ENCODE measurements at places on chromosomes 7 and 10. TPM values are rescaled to one million over a fixed set of nuclear protein-coding genes. Genes with fewer than 3 reads are reported as not detected.
A peak's percentile ranks its signal among the peaks of the same experiment; 100 is the strongest.

The LDB3 gene
- polyA plus RNA-seq: 600 TPM

DNA sequence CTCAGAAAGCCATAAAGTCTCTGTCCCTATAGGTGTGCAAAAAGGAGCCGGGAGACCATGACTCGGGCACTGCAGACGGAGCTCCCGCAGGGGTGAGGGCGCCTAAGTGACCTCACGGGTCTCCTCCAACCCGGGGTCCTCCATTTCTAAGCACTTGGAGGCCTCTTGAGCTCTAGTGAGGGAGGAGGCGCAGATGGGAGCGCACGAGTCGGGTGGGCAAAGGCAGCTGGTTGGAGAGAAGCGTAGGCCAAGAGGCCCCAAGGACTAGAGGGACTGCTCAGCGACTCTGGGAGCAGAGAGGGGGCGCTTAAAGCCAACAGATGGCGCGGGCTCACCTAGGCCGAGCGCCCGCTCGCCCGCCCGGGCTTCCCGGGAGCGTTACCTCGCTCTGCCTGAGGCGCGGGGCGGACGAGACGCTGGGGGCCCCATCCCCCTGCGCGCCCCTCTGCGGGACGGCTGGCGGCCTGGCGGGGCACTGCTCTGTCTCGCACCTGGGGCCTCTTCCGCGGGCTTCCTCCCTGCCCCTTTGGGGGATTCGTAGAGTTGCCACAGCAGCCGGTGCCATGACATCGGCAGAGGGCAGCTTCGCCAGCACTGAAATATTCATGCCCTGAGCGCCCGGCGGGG, 523 bp upstream of the CDH23 start:
- DNase-seq: peak; percentile 57

The PROSER2 gene
- 2.7 TPM for polyA plus RNA-seq

- no peak for DNase-seq
Observed at GRCh38 chr7:128738570-128739047, 550 bp upstream of the CALU start.

The THNSL1 gene
- polyA plus RNA-seq: 7.4 TPM

DNA sequence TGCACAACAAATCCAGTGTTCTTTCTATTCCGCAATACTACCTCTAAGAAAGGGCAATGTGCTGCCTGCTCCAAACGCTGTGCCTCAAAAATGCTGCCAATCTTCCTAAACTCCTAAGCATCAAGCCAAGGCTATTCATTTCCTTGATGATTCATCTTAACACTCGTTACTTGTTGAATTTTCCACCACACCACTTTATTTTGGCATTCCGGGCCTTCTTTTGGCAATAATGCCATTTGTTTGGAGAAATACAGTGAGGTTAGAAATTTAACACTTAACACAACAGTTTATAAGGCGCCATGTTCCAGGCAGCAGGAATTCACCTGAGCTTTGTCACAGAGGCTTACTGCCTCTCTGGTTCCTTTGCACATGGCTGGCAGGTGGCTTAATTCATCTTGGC, 82.6 kb upstream of the ABCB5 start:
- DNase-seq: no peak

GRCh38 chr10:62830679-62831078, 14.5 kb upstream of the EGR2 start:
- no peak for DNase-seq

- no peak for DNase-seq
Observed at GRCh38 chr10:45403151-45403550, 29.1 kb downstream of the ALOX5 start.

All from muscle of arm (tissue), 14 donors.